Germinal center (tissue), 1 donor: ENCODE measurements at places on chromosomes 4 and X.

GRCh38 chr4:141684785-141685184, 48.4 kb downstream of the IL15 start:
- no peak for DNase-seq

GRCh38 chr4:88446124-88446523, 10.8 kb upstream of the HERC5 start:
- no peak for DNase-seq

DNA sequence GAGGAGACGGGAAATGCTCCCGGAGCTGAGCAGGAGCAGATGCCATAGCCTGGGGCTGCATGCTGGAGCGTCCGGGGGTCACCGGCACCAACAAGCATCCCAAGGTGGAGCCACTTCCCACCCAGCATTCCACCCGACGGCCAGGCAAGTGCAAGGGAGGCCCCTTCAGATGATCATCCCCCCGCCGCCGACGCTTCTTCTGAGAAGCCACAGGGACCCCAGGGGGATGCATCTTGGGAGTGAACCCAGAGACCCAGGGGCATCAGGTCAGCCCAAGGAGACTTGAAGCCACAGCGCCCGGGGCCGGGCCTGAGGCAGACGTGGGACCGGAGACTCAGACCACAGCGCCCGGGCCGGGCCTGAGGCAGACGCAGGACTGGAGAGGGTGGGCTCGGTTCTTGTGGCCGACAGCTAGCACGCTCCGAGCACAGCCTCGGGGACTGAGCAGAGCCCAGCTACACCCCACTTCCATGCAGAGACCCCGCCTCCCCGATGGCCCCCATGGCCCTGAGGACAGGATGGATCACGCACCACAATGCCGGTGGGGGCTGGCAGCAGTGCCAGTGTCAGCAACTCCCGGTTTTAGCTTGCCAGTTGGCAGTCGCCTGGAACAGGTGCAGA, 33.0 kb upstream of the CPLX1 start:
- no peak for DNase-seq

- DNase-seq = no peak
Observed at GRCh38 chr4:67608027-67608426, 49.5 kb downstream of the STAP1 start.

GRCh38 chr4:69951602-69952001, 13.9 kb downstream of the CSN2 start:
- no peak for DNase-seq

- no peak for DNase-seq
Observed at GRCh38 chrX:134679221-134679620, 20.9 kb upstream of the PLAC1 start.

DNA sequence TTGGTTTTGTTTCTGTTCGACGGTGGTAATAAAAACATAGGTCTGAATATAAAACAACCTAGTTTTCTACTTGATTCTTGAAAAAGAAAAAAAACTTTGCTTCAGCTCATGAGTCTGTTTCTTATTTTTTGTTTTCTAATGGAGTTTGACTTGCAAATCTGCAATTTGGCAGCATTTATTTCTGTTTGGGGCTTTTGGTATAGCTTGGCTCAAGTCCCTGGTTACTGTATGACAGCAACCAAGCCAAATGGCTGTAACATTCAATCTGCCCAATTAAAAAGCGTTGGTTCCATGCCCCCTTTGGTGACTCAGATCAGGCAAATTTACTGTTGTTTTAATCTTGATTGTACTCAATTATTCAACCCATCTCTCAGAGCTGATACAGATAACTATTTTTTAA, 263.4 kb downstream of the GRIA3 start:
- no peak for DNase-seq

DNA sequence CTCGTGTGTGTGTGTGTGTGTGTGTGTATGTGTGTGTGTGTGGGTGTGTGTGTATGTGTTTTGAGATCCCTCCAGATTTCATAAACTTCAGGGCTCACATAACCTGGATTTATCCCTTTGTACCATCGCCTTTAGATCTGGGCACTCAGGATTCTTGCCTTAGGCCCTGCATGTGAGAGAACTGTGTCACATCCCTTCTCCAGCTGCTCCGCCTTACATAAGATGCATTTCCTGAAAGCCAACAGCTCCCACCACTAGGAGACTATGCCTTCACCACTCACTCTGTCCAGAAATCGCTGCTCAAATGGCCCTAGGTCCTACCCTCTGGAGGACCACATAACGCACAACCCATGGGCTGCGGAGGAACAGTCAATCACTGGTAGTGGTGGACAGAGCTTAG, 348.8 kb downstream of the CCSER1 start:
- no peak for DNase-seq

DNA sequence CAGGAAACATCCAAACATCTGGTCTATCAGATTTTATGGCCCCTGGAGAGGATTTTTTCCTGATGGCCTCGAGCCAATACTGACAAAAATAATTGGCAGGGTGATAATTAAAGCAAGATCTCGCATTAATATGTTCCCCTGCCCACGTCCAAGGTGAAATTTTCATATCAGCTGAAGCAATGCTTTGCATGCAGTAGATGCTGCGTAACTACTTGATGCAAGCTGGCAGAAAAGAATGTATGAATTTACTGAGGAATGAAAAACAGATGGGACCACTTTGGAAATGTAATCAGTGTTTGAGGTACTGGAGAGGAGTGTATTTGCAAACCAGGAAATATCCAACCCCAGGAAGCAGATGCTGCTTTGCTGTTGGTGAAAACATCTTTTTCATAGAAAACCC, 36.8 kb upstream of the REST start:
- DNase-seq = no peak

DNA sequence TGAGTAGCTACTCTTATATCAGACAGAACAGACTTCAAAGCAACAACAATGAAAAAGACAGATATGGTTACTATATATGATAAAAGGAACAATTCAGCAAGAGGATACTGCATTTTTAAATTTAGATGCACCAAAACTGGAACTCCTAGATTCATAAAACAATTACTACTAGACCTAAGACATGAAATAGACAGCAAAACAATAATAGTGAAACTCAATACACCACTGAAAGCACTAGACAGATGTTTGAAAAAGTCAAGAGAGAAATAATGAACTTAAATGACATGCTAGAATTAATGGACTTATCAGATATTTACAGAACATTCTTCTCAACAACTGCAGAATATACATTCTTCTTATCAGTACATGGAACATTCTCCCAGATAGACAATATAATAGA, 99.5 kb upstream of the ITM2A start:
- DNase-seq = no peak

GRCh38 chrX:9687899-9688298, 77.7 kb downstream of the GPR143 start:
- DNase-seq = no peak

DNA sequence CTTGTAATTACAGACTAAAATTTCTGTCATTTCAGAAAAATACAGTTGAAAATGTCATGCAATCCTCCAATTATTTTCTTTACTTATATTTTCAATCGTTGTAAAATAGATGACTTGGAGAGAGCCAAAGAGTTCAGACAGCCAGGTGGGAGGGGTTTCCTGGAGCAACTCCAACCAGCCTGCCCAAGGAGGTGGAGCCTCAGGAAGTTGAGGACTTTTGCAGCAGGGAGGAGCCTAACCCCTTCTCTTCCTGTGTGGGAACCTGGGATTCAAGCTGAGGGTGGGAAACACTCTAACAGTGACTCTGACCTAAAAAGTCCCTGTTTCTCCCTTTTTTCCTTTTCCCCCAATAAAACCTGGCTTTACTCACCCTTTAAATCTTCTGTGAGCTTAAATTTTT, 72.2 kb upstream of the GABRG1 start:
- no peak for DNase-seq
